Left forelimb (tissue), 1 donor: ENCODE measurements at places on chromosomes 5 and 9.

DNA sequence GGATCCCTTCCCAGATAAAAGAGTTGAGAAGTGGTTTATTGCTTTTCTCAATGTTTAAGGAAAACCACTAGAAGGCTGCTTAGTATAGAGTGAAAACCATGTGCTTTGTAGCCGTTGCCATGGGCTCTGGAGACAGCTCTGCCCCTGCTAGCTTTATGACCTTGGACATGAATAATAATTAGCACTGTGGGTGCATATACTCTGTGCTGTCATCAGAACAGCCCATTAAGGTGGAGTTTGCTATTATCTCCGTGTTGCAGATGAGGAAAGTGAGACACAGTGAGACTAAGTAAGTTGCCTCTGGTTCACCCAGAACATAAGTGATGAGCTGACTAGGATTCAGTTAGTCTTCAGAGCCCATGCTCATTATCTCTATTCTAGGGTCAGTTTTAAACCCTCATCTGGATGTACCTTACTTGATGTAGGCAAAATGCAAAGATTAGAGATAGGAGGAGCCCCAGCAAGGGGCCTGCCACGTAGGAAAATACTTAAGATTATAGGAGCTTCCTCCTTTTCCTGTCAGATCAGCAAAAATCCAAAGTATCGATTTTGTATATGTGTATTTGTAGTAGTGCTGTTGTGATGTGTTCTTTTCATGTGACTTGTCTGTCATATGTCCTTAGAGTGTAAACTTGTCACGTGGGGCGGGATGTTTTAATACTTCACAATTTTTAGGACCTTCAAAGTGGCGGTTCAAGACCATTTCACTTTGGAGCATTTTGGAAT, 102.5 kb downstream of the TLE4 start:
- DNase-seq = no peak

DNA sequence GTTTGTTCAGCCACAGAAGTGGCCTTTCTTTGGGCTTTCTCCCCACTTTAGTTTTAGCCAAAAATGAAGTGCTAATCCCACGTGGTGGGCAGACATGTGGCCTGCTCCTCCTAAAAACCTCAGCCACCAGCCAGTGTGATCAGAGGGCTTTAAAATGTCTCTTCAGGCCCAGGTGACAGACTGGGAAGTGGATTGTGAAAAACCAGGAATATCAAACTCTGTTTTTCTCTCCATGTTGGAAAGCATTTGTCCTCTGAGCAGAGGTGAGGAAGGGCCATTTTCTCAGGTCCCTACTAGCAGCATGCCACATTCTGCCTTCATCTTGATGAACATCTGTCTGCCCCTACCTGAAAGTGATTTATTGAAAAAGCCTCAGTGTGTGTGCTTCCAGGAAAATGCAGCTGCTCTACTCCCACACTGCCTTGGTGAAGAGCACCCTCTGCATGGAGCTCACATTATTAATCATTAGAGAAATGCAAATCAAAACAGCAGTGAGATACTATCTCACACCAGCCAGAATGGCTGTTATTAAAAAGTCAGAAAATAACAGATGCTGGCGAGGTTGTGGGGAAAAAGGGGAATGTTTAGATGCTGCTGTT, 181.2 kb upstream of the DMAC1 start:
- no peak for DNase-seq

DNA sequence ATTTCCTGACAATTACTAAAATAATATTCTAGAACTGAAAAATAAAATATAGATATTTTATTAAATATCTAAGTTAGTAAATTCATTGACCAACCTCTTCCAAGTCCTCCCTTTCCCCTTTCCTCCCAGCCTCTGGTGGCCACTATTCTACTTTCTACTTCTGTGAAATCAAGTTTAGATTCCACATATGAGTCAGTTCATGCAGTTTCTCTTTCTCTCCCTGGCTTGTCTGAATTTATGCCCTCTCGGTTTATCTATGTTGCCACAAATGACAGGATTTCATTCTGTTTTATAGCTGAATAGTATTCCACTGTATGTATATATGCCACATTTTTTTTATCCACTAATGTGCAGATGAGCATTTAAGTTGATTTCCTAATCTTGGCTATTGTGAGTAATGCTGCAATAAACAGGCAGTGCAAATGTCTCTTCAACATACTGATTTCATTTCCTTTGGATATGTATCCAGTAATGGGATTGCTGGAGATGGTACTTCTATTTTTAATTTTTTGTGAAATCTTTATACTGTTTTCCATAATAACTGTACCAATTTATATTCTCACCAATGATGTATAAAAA, 52.3 kb downstream of the WDR36 start:
- DNase-seq = no peak

- no peak for DNase-seq
These were observed at the start of gene PCDHA7 for GRCh38 chr5:140833993-140834392. TSS of gene PCDHA7 (plus strand) at chr5:140834269. CDS start at chr5:140834384, 115 bp downstream.

GRCh38 chr9:108775901-108776306, 79.9 kb downstream of the ACTL7B start:
- DNase-seq = no peak

GRCh38 chr5:71492817-71493615, 37.6 kb downstream of the BDP1 start:
- no peak for DNase-seq

DNA sequence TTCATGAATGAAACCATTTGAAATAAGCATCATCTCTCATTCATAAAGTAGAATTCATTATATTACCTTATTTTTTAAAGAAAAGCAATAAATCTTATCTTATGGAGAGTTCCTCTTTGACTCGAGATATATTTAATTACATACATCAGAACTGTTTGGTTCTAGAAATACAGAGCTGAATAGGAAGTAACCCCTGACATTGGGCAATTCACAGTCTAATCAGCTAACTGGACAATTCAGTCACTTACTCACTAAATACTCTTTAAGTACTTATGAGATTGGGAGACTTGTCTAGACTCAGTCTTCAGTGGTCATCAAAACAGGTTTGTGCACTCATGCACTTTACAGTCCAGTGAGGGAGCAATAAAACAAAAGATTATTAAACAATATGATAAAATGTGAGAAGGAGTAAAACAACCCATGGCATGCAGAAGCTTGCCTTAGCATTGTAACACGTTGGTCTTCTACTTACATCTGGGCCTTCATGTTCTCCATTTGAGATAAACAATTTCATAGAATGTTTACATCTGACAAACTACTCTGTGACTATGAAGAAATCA, 11.5 kb upstream of the FBXO38 start:
- no peak for DNase-seq

DNA sequence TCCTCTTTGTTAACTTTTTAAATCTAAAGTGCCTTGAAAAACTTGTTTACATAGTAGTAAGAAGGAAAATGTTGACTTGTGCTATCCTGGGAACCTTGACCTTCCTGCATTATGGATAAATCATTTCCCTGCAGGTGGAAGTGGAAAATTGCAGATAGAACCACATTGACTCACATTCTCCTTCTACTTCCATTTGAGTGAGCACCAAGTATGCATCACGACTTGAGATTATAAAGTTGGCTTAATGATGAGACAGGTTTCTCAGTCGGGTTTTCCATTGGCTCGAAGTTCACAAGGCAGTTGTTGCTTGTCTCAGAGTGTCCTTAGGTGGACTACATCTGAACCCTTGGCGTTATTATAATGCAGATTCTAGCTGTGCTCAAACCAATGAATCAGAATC, 39.9 kb downstream of the DOCK8 start:
- no peak for DNase-seq

DNA sequence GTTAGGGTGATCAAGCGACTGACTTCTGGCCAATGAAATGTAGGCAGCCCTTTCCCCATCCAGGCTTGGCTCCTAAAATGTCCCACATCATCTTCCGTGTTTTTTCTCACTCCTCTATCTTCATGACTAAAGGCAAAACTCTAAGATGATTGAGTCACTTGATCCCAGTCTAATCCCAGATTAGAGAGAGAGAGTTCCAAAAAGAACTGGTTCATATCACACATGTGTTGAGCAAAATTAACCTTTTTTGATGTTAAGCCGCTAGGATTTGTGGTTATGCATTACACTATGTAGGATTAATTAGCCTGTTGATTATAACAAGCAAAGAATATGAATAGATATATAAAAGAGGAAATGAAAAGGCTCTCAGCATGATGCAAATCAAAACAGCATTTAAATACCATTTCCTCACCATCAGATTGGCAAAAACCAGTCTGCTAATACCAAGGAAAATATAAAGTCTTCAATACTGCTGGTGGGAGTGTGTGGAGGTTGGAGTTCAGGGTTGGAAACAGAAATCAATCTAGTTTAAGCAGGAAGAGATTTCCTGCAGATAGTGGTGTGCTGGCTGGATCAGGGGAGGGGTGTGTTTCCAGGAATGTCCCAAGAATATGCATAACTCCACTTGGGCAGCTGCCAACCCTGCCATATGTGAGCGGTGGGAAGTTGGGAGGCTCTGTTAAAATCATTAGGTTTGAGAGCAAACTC, 187.6 kb upstream of the S1PR3 start:
- DNase-seq = no peak
